Stimulated activated CD4-positive, alpha-beta T cell treated with anti-CD3 and anti-CD28 coated beads, TNF-alpha, amount 100 ng/mL, for 24 hours (primary cell): ENCODE measurements at places on chromosomes 6 and 20.

DNA sequence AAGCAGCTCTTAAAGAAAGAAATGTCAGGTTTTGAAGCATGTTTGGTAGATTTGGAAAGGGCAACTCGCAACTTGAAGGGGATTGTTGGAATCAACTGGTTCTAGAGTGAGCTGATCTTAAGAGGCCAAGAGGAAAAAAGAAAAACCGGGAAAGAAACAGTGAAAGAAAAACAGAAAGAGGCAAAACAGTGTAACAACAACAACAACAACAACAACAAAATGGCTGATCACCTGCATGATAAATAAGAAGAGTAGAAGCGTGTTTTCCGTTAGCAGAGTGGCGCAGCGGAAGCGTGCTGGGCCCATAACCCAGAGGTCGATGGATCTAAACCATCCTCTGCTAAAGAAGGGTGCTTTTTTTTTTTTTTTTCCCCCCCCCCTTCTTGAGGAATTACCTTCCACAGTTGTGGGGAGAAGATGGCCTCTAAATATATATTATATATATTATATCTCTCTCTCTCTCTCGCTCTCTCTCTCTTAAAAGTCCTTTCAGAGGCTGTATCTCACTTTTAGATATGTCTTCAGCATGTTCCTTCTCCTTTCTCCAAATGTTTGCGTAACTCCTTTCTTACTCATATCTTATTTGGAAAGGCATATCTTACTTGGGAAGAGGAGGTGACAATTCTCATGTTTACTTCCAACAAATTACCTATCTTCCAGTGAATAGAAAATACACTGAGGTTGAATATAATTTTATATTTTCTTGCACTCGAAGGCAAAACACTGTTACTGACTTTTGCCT, 134.4 kb downstream of the OR2B2 start:
- DNase-seq = no peak

DNA sequence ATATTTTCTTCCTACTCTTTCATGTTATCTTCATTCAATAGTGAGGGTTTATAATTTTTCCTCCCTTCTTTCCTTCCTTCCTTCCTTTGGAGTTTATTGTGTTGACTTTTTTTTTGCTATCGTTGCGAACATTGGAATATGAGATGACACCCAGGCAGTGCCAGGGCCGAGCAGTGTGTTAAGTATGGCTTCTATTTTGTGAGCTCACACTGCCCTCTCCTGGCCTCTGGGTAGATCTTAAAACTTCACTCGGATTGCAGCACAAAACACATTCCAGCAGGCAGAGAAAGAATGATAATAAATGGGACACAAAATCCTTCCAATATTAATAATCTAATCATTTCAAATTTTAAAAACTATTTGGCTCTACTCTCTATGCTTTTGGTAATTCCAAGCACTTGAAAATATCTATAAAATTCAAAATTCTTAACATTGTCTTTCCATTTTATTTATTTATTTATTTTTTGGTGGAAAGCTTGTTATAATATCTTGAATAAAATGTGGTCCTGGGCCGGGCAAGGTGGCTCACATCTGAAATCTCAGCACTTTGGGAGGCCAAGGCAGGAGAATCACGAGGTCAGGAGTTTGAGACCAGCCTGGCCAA, 147.4 kb upstream of the OLIG3 start:
- peak; percentile 45 for DNase-seq

DNA sequence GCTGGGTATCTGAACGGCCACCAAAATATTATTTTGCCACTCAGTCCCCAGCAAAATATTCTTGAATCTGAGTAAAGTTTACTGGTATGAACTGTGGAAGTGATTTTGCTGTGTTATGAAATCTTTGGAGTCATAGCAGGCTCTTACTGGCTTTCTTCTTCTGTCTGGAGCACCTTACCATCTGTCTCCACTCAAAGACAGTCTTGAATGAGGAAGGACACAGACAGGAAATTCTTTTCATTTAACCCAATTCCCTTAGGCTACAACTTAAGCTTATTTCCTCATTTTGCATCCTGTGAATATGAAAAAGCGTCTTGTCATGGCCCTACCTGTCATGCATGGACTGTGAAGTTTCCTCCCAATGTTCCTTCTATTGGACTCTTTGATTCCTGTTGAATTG, 24.7 kb downstream of the FNDC1 start:
- DNase-seq = no peak

GRCh38 chr6:13946506-13946905, 21.8 kb downstream of the RNF182 start:
- DNase-seq = no peak

GRCh38 chr20:45867819-45868176, 10.4 kb downstream of the ZSWIM3 start:
- DNase-seq = no peak

DNA sequence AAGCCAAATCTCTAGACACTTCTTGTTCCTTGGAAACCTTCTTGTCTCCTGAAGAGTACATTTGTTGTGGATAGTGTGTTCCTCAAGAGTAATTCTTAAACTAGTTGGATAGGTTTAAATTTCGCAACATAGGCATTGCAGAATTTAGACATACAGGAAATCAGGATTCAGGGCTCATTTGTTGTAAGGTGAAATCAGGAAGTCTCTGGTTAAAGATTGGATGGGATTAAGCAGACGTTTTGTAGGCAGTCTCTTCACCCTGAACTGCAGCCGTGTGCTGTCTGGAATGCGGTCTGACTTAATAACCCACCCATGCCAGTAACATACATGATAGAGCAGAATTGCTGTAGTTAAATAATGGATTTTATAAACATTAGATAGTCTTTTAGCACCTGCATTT, 21.7 kb downstream of the HIVEP1 start:
- DNase-seq = no peak

DNA sequence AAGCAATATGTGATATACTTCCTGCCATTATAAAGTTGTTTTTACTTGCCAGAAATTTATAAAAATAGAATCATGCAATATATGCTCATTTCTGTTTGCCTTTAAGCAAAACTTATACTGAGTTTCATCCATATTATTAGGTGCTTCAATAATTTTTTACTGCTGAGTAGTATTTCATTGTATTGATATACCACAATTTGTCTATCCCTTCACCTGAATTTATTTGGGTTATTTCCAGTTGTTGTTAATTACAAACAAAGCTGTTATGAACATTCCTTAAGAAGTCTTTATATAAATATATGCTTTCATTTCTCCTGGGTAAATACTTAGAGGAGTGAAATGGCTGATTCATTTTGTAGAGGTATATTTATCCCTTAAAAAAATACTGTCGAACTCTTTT, 864.1 kb downstream of the HACE1 start:
- no peak for DNase-seq

- DNase-seq = no peak
Measured at GRCh38 chr20:63500151-63500901, 1.4 kb upstream of the EEF1A2 start.

DNA sequence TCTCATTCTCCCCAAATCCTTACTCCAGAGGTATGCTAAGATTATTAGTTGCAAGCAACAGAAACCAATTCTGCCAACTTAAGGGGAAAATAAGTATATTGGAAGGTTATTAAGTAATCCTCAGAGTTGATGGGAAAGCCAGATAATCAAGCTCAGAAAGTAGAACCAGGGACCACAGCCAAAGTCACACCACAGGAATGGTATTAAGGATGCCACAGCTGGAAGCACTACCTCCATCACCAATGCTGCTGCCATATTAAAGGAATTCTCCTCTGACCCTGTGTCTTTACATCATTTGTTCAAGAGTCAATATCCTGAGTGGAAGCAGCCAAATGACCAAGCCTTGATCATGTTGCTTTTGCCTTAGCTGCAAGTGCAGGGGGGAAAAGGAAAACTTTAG, 9.9 kb downstream of the PROCR start:
- no peak for DNase-seq
